ENCODE measurements at places on chromosomes 6 and 20.
A peak's percentile ranks its signal among the peaks of the same experiment; 100 is the strongest.

DNA sequence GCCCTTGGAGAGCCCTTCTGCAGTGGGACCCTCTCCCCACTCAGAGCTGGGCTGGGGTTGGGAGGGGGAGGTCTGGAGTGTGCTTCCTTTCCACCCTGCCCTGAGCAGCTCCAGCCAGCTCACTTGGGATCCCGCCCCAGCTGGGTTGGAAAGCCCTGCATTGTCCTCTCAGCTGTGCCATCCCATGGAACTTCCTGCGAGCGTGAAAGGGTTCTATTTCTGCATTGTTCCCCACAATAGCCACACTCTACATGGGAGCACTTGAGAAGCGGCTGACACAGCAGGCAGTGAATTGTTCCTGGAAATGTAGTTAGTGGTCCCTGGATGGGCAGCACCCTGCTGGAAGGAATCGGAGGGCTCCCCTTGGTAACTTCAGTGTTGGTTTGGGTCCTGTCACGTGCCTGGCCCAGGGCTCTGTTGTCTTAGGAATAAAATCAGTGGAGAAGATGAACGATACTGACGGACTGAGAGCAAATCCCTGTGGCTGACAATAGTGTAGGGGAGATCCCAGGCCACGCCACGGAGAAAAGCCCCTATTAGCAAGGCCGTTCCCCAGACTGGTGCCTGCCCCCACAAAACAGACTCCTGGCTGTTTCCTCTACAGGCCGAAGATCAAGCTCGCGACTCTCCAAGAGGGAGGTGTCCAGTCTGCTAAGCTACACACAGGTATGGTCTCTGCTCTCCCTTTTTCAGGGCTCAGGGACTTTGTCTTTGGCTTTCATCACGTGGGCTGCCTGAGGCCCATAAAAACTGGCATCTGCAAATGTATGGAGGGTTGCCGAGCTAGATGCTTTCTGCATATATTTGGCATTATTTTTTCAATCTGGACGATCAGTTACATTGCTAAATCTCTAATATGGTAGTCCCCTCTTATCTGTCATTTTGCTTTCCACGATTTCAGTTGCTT lies 18.8 kb downstream of the DNMT3B start:
- no peaks in the 10 kb centered on the region for H3K27me3 ChIP-seq
- H3K4me3 ChIP-seq = no peak overlapping the region
- no peak for DNase-seq
- peaks cover 5% of the 10 kb centered on the region for H3K36me3 ChIP-seq

GRCh38 chr20:8144282-8145245 lies 12.5 kb downstream of the PLCB1 start:
- DNase-seq = no peak
- no peaks in the 10 kb centered on the region for H3K36me3 ChIP-seq
- H3K4me3 ChIP-seq = no peak overlapping the region
- H3K27me3 ChIP-seq = no peaks in the 10 kb centered on the region
- no peak overlapping the region for H3K27ac ChIP-seq
- peaks cover 9% of the 10 kb centered on the region for H3K4me1 ChIP-seq

- no peak overlapping the region for H3K27ac ChIP-seq
- H3K4me1 ChIP-seq = no peaks in the 10 kb centered on the region
- H3K4me3 ChIP-seq = no peak overlapping the region
- no peak for DNase-seq
- H3K27me3 ChIP-seq = no peaks in the 10 kb centered on the region
Observed at GRCh38 chr6:145051661-145052060, 683.7 kb downstream of the EPM2A start.

GRCh38 chr6:5828296-5828695 lies 178.4 kb downstream of the NRN1 start:
- H3K36me3 ChIP-seq = no peaks in the 10 kb centered on the region
- DNase-seq = no peak
- peaks cover 18% of the 10 kb centered on the region for H3K4me1 ChIP-seq
- no peak overlapping the region for H3K4me3 ChIP-seq
- H3K27ac ChIP-seq = no peak overlapping the region

GRCh38 chr6:82624251-82624650 lies 260.6 kb downstream of the TPBG start:
- DNase-seq = no peak
- H3K4me3 ChIP-seq = no peak overlapping the region
- no peaks in the 10 kb centered on the region for H3K27me3 ChIP-seq
- no peaks in the 10 kb centered on the region for H3K4me1 ChIP-seq

DNA sequence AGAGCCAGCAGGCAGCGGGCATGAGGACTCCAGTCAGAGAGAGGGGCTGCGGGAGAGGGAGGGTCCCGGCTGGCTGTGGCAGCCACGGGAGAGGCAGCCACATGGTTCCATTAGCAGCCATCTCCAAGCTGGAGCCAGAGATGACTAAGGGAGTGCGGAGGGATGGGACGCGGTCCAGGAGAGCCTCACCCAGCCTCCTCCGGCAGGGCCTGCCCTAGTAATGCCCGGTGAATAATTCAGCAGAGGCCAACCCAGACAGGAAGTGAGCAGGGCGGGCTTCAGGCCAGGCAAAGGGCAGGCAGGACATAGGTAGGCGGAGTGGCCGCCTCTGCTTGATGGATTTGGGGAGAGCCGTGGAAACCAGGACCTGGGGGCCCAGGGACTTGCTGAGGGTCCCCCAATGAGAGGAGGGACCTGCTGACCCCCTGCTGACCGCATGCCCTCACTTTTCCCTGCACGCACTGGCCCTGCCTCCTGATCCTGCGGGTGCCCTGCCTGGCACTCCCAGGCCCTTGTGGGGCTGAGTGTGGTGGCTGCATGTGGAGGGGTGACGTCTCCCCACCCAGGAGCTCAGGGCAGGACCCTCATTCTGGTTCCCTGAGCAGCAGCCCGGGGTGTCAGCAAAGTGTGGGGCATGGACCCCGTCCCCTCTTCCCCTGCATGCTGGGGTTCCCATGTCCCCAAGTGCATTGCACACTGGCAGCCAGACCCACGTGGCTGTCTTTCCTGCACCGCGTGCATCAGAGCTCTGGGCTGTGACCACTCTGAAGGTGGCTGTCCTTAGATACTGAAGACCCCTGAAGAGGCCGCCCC lies 51.8 kb upstream of the SLCO4A1 start:
- H3K36me3 ChIP-seq = no peaks in the 10 kb centered on the region
- no peak for DNase-seq
- H3K27ac ChIP-seq = no peak overlapping the region

GRCh38 chr6:21245488-21245887 lies 348.1 kb upstream of the SOX4 start:
- H3K27me3 ChIP-seq = no peaks in the 10 kb centered on the region
- H3K4me1 ChIP-seq = no peaks in the 10 kb centered on the region
- H3K4me3 ChIP-seq = no peak overlapping the region
- no peaks in the 10 kb centered on the region for H3K36me3 ChIP-seq
- no peak for DNase-seq

GRCh38 chr6:136226027-136226673 lies 24.0 kb downstream of the MTFR2 start:
- peak; percentile 24 for DNase-seq
- H3K27me3 ChIP-seq = no peaks in the 10 kb centered on the region
- no peaks in the 10 kb centered on the region for H3K4me1 ChIP-seq
- H3K4me3 ChIP-seq = no peak overlapping the region
- H3K27ac ChIP-seq = no peak overlapping the region

All from thymus (tissue), 14 donors.